ENCODE measurements at places on chromosomes 7 and 10. TPM values are rescaled to one million over a fixed set of nuclear protein-coding genes. Genes with fewer than 3 reads are reported as not detected.

Gene CPED1
- polyA plus RNA-seq: 3.8 TPM

Gene FGF8
- polyA plus RNA-seq: not detected

Gene TMEM273
- polyA plus RNA-seq: 6.1 TPM

Gene MSRB2
- polyA plus RNA-seq: 2.0 TPM

Gene MSS51
- 5.1 TPM for polyA plus RNA-seq

Gene NAT16
- not detected for polyA plus RNA-seq

Gene GPC2
- polyA plus RNA-seq: 7.7 TPM

Gene SOSTDC1
- polyA plus RNA-seq: not detected

Gene BICC1
- not detected for polyA plus RNA-seq

Gene MEOX2
- polyA plus RNA-seq: not detected

Gene MMP21
- 0.18 TPM for polyA plus RNA-seq

Gene OIT3
- 0.04 TPM for polyA plus RNA-seq

GRCh38 chr7:81789406-81790119 lies 19.7 kb upstream of the HGF start:
- DNase-seq: no peak
- H3K36me3 ChIP-seq: no peaks in the 10 kb centered on the region
- no peaks in the 10 kb centered on the region for H3K27me3 ChIP-seq

GRCh38 chr10:10208196-10208595 lies 809.5 kb upstream of the CELF2 start:
- no peak for DNase-seq
- no peaks in the 10 kb centered on the region for H3K36me3 ChIP-seq
- no peak overlapping the region for H3K27ac ChIP-seq

- no peak overlapping the region for H3K27ac ChIP-seq
- no peak overlapping the region for H3K4me3 ChIP-seq
- no peaks in the 10 kb centered on the region for H3K27me3 ChIP-seq
- no peaks in the 10 kb centered on the region for H3K4me1 ChIP-seq
- H3K36me3 ChIP-seq: no peaks in the 10 kb centered on the region
These were observed 31.8 kb upstream of the ELFN1 start for GRCh38 chr7:1638215-1638661.

GRCh38 chr10:24851629-24852028 lies 100.8 kb downstream of the PRTFDC1 start:
- H3K27ac ChIP-seq: no peak overlapping the region
- no peak for DNase-seq
- peaks cover 4% of the 10 kb centered on the region for H3K4me1 ChIP-seq
- no peaks in the 10 kb centered on the region for H3K27me3 ChIP-seq
- H3K36me3 ChIP-seq: no peaks in the 10 kb centered on the region

DNA sequence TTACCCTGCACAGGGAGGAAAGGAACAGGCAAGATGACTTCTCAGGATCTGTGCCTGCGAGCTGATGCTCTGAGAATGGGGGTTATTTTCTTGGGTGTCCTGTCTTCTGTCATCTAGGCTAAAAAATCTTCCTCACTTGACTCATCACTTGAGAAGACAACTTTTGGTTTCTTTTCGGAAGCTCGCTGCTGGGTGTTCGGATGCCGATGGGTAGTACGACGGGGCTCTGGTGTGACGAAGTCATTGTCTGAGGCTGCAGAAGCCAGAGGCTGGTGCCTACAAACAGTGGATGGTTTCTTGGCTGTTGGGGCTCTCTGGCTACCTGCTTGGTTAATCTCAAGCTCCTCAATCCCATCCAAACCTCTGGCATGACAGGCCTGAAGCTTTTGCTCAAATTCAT lies 92.2 kb downstream of the NPSR1 start:
- DNase-seq: no peak
- no peak overlapping the region for H3K27ac ChIP-seq
- no peaks in the 10 kb centered on the region for H3K4me1 ChIP-seq
- no peaks in the 10 kb centered on the region for H3K36me3 ChIP-seq

DNA sequence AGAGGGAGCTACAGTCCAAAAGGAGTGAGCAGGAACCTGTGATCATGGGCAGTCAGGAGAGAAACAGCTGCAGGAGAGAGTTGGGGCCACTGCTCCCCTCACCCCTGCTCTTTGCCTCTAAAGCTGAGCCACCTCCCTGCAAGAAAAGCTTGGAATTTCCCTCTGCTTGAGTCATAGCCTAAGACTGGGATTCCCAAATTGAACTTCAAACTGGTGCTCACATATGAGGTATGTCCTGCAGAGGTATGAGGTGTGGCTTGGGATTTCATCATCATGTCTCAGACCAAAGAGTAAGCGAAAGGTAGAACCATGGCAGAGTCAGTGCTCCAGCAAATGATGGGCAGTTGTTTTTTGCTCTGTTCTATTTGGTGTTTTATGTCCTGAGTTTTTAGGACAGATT lies 237.1 kb upstream of the NRP1 start:
- no peaks in the 10 kb centered on the region for H3K36me3 ChIP-seq
- no peak overlapping the region for H3K27ac ChIP-seq
- no peak overlapping the region for H3K4me3 ChIP-seq

DNA sequence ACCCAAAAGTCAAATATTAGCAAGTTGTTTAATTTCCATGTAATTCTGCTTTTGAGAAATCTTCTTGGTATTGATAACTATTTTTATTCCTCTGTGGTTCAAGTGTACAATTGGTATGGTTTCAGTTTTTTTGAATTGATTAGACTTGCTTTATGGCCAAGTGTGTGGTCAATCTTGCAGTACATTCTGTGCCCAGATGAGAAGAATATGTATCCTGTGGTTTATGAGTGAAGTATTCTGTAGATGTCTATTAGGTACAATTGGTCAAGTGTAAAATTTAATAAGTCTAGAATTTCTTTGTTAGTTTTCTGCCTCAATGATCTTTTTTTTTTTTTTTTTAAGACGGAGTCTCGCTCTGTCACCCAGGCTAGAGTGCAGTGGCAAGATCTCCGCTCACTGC lies 36.6 kb upstream of the C7orf33 start:
- no peak for DNase-seq
- H3K36me3 ChIP-seq: no peaks in the 10 kb centered on the region
- no peak overlapping the region for H3K27ac ChIP-seq
- no peak overlapping the region for H3K4me3 ChIP-seq
- H3K4me1 ChIP-seq: no peaks in the 10 kb centered on the region

GRCh38 chr7:96921771-96922170 lies 83.6 kb upstream of the DLX6 start:
- no peak for DNase-seq
- no peaks in the 10 kb centered on the region for H3K36me3 ChIP-seq
- H3K4me1 ChIP-seq: no peaks in the 10 kb centered on the region
- no peaks in the 10 kb centered on the region for H3K27me3 ChIP-seq
- H3K4me3 ChIP-seq: no peak overlapping the region

GRCh38 chr7:37216923-37217322 lies 231.7 kb downstream of the ELMO1 start:
- peaks cover 74% of the 10 kb centered on the region for H3K36me3 ChIP-seq
- no peak for DNase-seq
- H3K4me3 ChIP-seq: no peak overlapping the region

DNA sequence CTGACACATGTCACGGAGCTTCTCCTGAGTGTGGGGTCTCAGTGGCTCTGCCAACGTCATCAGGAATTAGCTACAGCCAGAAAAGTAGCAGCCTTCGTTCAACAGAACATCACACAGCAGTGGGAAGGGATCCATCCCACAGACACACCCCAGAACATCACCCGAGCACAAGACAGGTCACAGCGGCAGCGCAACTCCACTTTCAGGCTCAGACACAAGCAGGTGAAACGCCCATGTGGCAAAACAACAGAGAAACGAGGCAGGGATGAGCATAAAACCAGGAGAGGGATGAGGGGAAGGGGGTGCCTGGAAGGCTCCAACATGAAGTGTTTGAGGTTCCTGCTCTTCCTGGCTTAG lies 44.8 kb downstream of the CAMK2B start:
- H3K4me1 ChIP-seq: no peaks in the 10 kb centered on the region
- H3K4me3 ChIP-seq: no peak overlapping the region
- DNase-seq: no peak
- H3K27ac ChIP-seq: no peak overlapping the region
- H3K36me3 ChIP-seq: no peaks in the 10 kb centered on the region
- no peaks in the 10 kb centered on the region for H3K27me3 ChIP-seq

DNA sequence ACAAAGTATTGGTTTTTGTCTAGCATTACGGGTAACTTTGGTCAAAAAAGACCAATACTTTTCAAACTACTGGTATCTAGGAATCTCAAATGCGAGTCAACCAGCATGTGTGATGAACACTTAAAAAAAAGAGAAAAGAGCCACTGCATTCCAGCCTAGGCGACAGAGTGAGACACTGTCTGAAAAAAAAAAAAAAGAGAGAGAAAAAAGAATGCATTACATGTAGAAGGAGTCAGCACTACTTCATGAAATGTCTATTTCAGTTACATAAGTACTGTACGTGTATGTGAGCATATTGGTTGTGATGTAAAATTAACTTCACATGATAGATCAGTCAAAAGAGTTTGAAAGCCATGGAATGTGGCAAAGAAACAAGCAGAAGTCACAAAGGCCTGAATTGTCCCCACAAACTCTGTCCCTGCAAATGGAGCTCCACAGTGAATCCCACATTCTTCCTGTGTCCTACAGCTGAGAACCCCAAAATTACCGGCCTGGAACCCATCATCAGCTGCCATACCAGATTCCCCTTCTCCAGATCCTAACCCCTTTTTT lies 1.6 kb downstream of the DENND11 start:
- peak overlapping the region; percentile 72 for H3K4me3 ChIP-seq
- no peaks in the 10 kb centered on the region for H3K36me3 ChIP-seq
- H3K27ac ChIP-seq: peak overlapping the region; percentile 68
- H3K4me1 ChIP-seq: peaks cover 47% of the 10 kb centered on the region
- DNase-seq: peak; percentile 20

DNA sequence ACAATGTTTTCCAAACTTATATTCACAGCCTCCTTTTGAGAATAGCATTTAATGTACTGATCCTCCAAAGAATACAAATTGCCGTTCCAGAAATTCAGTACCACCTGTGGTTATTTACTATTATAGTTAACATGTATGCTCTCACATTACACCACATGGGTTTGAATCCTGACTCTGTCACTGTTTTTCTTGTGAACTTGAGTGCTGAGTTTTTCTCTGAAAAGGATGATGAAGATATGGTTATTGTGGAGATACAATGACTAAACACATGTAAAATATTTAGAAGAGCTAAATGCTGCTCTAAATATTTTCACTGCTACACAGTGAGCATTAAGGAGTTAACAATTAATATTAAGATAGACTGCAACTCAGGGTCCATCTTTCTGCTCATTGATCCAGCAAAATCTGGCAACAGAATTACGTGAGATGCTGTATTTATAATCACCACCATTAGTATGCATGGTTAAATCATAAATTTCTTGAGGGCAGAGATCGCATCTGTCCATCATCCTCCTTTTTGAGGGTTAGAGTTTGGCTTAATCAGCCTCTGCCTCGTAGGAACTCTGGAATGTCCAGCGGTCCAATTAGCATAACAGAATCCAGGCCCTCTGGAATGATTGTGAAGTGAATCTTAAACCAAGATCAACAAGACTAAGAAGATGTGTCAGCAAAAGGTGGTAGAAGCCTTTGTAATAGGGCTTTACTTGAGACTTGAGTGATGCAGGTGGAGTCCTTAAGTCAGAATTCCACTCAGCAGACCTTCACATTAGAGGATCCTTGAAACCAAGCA lies 152.8 kb downstream of the MACC1 start:
- no peak for DNase-seq
- H3K36me3 ChIP-seq: no peaks in the 10 kb centered on the region
- H3K27ac ChIP-seq: no peak overlapping the region
- no peaks in the 10 kb centered on the region for H3K27me3 ChIP-seq
- H3K4me1 ChIP-seq: peaks cover 6% of the 10 kb centered on the region
- H3K4me3 ChIP-seq: no peak overlapping the region

- H3K4me1 ChIP-seq: peaks cover 8% of the 10 kb centered on the region
- no peak overlapping the region for H3K27ac ChIP-seq
- no peak for DNase-seq
- H3K36me3 ChIP-seq: peaks cover 31% of the 10 kb centered on the region
These were observed 36.6 kb downstream of the AMZ1 start for GRCh38 chr7:2724453-2725177.

GRCh38 chr7:155994279-155994811 lies 182.1 kb upstream of the SHH start:
- DNase-seq: no peak
- no peaks in the 10 kb centered on the region for H3K27me3 ChIP-seq
- H3K4me1 ChIP-seq: peaks cover 5% of the 10 kb centered on the region
- no peak overlapping the region for H3K27ac ChIP-seq

GRCh38 chr7:40243076-40243475 lies 108.3 kb downstream of the SUGCT start:
- no peaks in the 10 kb centered on the region for H3K4me1 ChIP-seq
- H3K27me3 ChIP-seq: no peaks in the 10 kb centered on the region
- no peak for DNase-seq

- H3K27ac ChIP-seq: no peak overlapping the region
- no peaks in the 10 kb centered on the region for H3K27me3 ChIP-seq
- H3K4me1 ChIP-seq: no peaks in the 10 kb centered on the region
These were observed 89.0 kb upstream of the KIAA1217 start for GRCh38 chr10:24119896-24120295.

DNA sequence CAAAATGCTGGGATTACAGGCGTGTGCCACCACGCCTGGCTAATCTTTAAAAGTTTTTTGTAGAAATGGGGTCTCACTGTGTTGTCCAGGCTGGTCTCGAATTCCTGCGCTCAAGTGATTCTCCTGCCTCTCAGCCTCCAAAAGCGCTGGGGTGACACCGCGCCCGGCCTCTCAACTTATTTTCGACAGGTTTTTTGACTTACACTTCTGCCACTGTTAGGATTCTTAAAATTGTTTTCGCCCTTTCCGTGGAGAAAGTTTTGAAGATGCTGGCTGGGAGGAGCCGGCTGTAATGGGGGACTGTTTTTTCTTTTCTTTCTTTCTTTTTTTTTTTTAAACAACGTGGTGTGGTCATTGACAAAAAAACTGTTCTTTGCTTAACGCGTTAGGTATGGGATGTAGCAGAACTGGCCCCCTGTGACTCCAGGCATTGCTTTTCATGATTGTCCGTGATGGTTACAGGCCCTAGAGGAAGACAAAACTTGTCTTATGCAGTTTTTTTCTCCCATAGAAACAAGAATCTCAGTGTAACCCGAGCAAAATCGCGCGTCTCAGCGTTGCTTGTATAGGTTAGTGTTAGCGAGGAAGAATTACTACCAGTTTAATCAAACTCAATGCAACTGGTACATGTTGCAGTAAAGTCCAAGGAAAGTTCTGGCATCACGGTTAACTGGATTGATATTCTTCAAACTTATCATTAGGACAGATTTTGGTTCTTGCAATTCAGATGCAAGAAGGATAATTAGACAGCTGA lies 72.2 kb downstream of the DAGLB start:
- peak; percentile 59 for DNase-seq
- H3K4me3 ChIP-seq: peak overlapping the region; percentile 52
- no peaks in the 10 kb centered on the region for H3K27me3 ChIP-seq
- H3K36me3 ChIP-seq: no peaks in the 10 kb centered on the region
- peaks cover 17% of the 10 kb centered on the region for H3K4me1 ChIP-seq

- H3K27me3 ChIP-seq: no peaks in the 10 kb centered on the region
- H3K36me3 ChIP-seq: no peaks in the 10 kb centered on the region
- no peak overlapping the region for H3K4me3 ChIP-seq
- H3K4me1 ChIP-seq: no peaks in the 10 kb centered on the region
- H3K27ac ChIP-seq: no peak overlapping the region
These were observed 58.2 kb downstream of the ELAPOR2 start for GRCh38 chr7:87001214-87001613.
